ENCODE measurements at places on chromosomes 3 and 15. TPM values are rescaled to one million over a fixed set of nuclear protein-coding genes. Genes with fewer than 3 reads are reported as not detected.

DNA sequence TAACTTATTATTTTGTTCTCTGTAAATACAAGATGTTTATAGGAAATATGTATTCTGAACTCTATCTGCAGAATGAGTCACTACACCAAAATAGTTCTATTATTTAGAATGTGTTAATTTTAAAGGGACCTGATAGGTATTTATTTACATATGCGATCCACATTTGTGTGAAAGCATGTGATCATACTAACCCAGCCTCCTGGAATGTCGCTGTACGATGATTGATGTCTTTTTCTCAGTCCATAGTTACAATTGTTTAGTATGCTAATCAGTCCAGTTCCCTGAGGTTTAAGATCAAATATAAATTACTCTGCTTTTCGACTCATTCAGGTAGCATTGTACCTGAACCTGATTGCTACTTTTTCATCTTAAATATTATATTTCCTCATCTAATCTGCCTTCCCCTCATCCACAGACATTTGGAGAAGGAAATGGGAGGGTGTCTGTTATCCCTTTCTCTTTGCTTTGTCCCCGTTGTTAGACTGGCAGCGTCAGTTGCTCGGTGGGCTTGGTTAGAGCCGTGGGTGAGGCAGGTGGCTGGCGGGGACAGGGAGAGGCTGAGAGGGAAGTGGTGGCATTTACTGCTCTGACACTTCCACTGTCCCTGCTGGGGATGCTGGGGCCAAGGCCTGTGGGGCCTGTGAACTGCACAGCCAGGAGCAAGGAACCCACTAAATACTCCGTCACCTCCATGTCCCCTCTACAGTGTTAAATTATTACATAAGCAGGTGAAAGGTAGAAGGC is 27.8 kb upstream of the NR2E3 start:
- DNase-seq, result no peak

DNA sequence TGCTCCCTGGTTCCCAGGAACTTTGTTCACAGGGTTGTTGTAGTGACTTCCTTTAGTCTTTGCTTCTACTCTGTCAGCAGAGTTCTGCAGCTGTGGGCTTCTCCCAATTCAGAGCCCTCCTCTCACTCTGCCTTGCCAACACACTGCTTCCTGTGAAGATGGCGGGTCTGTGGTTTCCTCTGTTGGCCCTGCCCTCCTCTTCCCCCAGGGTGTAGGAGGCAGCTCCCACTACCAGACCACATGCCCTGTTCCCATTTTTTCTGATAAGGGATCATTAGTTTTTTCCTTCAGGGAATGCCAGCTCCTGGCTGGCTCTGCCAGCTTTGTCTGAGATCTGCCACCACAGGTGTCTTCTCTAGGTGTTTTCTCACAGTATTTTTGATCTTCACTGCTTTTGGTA is 12.7 kb downstream of the SPSB4 start:
- DNase-seq, result peak; percentile 36

The PRR20G gene
- not detected for total RNA-seq

DNA sequence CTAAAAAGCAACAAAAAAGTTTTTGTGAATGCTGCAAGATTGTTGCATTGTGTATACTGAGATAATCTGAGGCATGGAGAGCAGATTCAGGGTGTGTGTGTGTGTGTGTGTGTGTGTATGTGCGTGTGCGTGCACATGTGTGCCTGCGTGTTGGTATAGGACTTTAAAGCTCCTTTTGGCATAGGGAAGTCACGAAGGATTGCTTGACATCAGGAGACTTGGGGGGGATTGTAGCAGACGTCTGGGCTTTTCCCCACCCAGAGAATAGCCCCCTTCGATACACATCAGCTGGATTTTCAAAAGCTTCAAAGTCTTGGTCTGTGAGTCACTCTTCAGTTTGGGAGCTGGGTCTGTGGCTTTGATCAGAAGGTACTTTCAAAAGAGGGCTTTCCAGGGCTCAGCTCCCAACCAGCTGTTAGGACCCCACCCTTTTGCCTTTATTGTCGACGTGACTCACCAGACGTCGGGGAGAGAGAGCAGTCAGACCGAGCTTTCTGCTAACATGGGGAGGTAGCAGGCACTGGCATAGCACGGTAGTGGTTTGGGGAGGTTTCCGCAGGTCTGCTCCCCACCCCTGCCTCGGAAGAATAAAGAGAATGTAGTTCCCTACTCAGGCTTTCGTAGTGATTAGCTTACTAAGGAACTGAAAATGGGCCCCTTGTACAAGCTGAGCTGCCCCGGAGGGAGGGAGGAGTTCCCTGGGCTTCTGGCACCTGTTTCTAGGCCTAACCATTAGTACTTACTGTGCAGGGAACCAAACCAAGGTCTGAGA is 4.7 kb downstream of the BHLHE40 start:
- peak; percentile 90 for DNase-seq

- DNase-seq, result no peak
Measured at GRCh38 chr15:51849860-51850259, 20.4 kb downstream of the TMOD3 start.

The TNFSF10 gene
- total RNA-seq, result 30.8 TPM

GRCh38 chr3:172204716-172205115 is 165.3 kb downstream of the FNDC3B start:
- DNase-seq, result no peak

GRCh38 chr15:98002866-98003265 is 42.4 kb downstream of the ARRDC4 start:
- no peak for DNase-seq

- no peak for DNase-seq
Measured at GRCh38 chr15:69200832-69201745, 40.7 kb downstream of the GLCE start.

The KCNMB2 gene
- total RNA-seq, result 0.06 TPM

DNA sequence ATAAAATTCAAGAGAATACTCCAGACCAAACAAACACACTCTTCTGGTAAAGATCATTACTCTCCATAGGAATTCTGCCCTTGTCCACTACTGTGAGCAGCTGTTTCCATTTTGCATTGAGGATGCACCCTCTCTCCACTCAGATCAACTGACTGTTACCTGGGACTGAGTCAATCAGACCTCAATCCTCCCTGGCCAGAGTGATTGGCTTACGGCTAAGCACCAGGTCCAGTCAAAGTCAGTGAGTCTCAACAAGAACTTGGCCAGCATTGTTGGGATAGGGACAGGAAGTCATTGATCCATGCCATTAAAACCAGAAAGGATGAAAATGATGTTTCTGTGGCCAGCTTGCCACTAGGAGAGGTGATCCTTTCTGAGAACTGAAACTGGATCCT is 79.7 kb downstream of the WNT5A start:
- DNase-seq, result no peak

DNA sequence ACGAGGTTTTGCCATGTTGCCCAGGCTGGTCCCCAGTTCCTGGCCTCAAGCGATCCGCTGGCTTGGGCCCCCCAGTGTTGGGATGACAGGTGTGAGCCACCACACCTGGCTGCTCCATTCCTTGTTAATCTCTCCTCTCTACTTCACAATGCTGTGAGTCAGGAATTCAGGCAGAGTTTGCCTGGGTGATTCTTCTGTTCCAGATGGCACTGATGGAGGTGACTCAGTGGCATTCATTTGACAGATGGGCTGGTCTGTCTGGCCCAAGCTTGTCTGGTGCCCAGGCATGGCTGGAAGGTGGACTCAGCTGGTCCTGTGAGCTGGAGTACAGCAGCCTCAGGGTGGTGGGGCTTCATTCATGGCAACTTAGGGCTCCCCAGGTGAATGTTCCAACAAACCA is 43.2 kb downstream of the SLC6A20 start:
- no peak for DNase-seq

GRCh38 chr3:83567935-83568334 is 1390.9 kb upstream of the CADM2 start:
- no peak for DNase-seq

The KNG1 gene
- not detected for total RNA-seq

DNA sequence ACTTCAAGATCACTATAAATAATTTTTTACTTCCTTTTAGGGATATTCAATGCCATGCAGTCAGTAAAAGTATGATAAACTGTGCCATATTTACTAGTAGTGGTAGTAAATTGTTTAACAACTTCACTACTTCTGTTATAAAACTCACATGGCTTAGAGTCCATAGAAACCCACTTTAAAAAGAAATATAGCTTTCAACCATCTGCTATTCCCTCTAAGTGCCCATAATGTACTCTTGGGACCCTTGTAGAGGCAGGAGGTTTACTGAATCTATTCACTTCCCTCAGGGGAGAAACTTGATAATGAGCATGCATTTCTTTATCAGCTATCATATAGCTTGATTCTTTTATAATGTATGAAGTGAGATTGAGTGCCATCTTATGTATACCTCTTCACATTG is 1448.4 kb upstream of the ALCAM start:
- no peak for DNase-seq

DNA sequence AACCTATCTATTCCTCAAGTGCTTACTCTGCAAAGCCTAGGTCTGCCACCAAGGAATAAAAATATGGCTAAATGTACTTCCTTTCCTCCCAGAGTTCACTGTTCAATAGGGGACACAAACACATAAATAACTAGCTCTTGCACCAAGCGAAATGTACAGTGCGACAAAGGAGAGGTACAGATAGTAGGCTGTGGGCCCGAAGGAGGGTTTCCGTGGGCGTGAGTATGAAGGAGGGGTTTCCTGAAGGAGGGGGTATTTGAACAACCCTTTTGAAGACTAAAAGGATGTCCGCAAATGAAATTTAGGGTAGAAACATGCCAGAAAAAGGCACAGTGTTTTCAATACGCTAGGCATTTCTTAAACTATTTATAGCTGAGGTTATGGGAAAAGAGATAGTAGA is 207.9 kb downstream of the LPP start:
- DNase-seq, result no peak

The LNP1 gene
- 8.3 TPM for total RNA-seq

The KLHL6 gene
- total RNA-seq, result not detected

GRCh38 chr3:4225005-4225471 is 78.1 kb upstream of the SETMAR start:
- DNase-seq, result no peak

DNA sequence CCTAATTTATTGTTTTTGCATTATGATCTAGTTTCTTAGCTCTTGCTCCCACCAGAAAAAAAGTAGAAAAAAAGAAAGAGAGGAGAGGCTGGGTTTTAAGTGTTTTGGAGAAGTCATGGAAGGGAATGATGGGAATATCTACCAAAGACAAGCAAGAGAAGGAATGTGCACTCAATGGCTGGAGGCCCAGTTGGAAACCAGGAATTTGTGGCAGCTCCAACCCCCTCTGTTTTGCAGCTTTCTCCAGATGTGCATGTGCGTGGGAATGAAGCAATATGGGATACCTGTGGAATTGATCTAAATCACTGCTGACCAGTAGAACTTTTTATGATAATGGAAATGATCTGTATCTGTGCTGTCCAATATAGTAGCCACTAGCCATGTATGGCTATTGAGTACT is 27.1 kb downstream of the EIF2AK4 start:
- DNase-seq, result no peak

DNA sequence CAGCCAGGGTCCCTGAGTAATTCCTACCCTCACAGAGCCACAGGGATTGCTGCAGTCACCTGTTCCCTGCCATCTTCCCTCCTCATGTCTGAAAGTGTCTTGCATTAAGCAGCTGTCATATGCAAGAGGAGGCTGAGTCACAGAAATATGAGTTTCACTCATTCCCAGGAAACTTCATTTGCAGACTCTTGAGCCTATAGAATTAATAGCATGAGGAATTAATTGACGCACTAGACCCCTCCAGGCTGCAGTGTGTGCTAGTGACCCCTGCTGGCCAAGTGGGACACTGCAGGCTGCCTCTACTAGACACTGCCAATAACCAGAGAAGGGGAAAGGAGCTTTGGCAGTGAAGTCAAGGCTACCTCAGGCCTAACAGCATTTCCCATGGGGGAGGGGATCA is 50.6 kb upstream of the SLC6A1 start:
- DNase-seq, result no peak

- no peak for DNase-seq
Measured at GRCh38 chr3:4506559-4507023, 13.4 kb downstream of the ITPR1 start.

DNA sequence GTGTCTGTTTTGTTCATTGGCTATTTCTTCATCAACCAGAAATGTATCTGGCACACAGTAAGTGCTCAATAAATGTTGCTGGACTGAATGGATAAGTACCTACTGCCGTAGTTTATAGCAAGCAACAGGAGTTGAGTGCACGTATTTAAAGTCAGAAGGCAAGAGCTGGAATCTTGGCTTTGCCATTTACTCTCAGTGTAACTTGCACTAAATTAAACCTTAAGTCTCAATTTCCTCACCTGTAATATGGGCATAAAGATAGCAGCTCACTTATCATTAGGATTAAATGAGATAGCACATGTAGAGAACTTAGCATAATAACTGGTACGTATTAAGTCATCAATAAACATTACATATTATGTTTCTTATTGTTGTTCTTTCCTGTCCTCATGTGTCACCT is 13.0 kb upstream of the FAM174B start:
- no peak for DNase-seq

The ZIC1 gene
- total RNA-seq, result 19.5 TPM

- no peak for DNase-seq
Measured at GRCh38 chr3:153927107-153927506, 194.1 kb upstream of the ARHGEF26 start.

The CMTM6 gene
- 63.9 TPM for total RNA-seq

DNA sequence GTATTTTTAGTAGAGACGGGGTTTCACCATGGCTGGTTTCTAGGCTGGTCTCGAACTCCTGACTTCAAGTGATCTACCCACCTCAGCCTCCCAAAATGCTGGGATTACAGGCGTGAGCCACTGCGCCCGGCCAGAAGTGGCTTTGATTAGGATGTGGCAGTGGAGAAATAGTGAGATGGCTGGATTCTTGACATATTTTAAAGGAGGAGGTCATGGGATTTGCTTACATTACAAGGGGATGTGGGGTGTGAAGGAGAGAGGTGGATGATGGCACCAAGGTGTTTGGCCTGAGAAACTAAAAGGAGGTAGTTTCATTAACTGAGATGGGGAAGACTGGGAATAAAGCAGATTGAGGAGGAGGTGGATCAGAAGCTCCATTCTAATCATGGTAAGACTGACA is 15.0 kb upstream of the LTF start:
- DNase-seq, result no peak
